Large intestine (tissue), 12 donors: ENCODE measurements at places on chromosomes 7 and 10. TPM values are rescaled to one million over a fixed set of nuclear protein-coding genes. Genes with fewer than 3 reads are reported as not detected.

Gene CCDC7
- polyA plus RNA-seq, result 2.5 TPM

Gene LOXL4
- polyA plus RNA-seq, result 4.0 TPM

Gene SNX10
- polyA plus RNA-seq, result 12.6 TPM

Gene COL13A1
- polyA plus RNA-seq, result 9.6 TPM

Gene SND1
- polyA plus RNA-seq, result 144 TPM

Gene PDAP1
- 94.9 TPM for polyA plus RNA-seq

Gene WDFY4
- 3.5 TPM for polyA plus RNA-seq

Gene FFAR4
- polyA plus RNA-seq, result 0.51 TPM

Gene RADIL
- polyA plus RNA-seq, result 2.1 TPM

Gene TLL2
- polyA plus RNA-seq, result 0.99 TPM

Gene COL17A1
- polyA plus RNA-seq, result 8.8 TPM

Gene SLC35G1
- polyA plus RNA-seq, result 60.2 TPM

Gene GRK5
- 38.8 TPM for polyA plus RNA-seq

Gene LYZL2
- not detected for polyA plus RNA-seq

Gene CC2D2B
- 1.2 TPM for polyA plus RNA-seq

Gene EZH2
- 20.1 TPM for polyA plus RNA-seq

Gene CAMK2B
- 4.4 TPM for polyA plus RNA-seq

- no peak for DNase-seq
Measured at GRCh38 chr10:76454506-76455140, 1023.2 kb downstream of the LRMDA start.

GRCh38 chr7:155090684-155091083 is 20.6 kb downstream of the HTR5A start:
- DNase-seq, result no peak

GRCh38 chr10:80686734-80687475 is 149.2 kb downstream of the SH2D4B start:
- DNase-seq, result no peak

- no peak for DNase-seq
Measured at GRCh38 chr7:38292442-38292841, 19.0 kb upstream of the TARP start.

- DNase-seq, result no peak
Measured at GRCh38 chr7:142420554-142421362, 162.9 kb upstream of the PRSS58 start.

DNA sequence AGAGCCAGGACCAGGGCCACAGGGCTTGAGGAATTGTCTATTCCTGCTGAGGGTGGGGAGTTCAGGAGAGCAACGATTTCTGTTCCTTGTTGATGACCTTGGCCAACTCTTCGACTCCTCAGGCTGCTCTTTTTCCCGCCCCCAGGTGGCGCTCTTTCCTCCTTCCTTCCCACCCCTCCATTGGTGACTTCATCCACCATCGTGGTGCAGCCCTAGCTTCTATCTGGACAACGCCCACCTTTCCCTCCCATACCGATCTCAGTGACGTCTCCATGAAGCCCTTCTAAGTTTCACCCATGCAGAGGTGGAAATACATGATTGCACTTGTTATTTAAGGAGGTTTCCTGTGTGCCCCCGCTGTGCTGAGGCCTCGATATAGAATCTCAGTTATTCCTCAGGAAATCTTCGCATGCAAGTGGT is 22.1 kb upstream of the CARD11 start:
- DNase-seq, result no peak

- DNase-seq, result no peak
Measured at GRCh38 chr10:98267894-98268693, at the start of gene LOXL4. Gene LOXL4, minus strand, starts transcription at chr10:98268194. Its CDS starts 5,175 bp downstream, at chr10:98263019.

- no peak for DNase-seq
Measured at GRCh38 chr7:44306606-44307005, 18.8 kb downstream of the CAMK2B start.

DNA sequence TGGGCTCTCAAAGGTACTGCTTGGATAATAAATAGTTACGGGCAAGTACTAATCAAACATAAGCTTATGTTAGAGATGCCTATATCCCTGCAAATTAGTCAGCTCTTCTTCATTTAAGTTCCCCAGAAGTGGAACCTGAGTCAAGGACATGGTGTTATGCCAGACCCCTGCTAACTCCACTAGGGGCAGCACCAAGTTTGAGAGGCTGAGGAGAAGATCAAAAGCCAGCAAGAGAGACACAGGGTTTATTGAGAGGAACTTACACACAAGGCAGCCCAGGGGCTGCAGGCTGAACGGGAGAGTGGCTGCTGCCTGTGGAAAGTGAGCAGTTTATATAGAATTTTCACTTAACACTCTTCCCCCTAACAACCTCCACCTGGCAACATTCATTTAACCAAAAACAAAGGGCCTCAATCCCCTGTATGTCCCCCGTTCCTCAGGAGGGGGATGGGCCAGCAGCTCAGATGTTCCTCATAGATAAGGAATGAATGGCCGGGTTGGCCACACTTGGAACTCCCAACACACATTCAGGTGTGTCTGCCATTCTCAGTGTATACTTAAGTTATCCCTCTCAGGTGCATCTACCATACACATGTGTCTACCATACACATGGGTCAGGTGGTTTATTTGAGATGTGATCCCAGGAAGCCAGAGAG is 62.6 kb upstream of the GHITM start:
- no peak for DNase-seq

- no peak for DNase-seq
Measured at GRCh38 chr7:75639071-75639885, 99.5 kb downstream of the HIP1 start.

GRCh38 chr7:35878351-35878750 is 77.5 kb downstream of the SEPTIN7 start:
- DNase-seq, result no peak

GRCh38 chr10:110445871-110446270 is 51.8 kb upstream of the DUSP5 start:
- DNase-seq, result no peak

DNA sequence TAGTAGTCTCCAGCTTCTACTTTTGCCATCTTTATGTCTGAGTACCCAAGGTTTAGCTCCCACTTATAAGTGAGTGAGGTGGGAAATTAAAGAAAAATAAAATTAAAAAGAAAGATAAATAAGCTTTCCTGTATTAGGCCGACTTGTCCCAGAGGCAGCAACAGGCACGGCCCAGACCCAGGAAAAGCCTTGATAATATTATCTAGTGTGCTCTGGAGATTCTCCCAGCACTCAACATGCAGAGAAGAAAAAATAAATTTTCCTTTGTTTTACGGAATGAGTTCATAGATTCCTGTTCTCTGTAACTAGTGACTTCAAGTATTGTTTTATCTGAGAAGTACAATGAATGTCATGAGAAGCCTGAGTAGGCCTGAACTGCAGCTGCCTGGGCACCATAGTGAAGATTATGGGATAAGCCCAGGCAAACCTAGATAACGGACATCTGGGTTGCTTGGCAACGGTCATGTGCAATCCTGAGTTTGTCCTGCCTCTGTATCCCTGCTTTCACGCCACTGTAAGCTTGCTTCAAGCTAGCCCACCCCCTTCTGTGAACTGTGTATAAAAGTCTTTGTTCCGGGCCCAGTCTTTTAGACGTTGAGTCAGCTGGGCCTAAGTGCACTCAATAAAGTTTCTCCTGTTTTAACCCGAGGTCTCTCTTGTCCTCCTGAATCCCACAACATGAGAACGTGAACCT is 6.4 kb downstream of the ATE1 start:
- no peak for DNase-seq

GRCh38 chr7:28890137-28890536 is 68.0 kb downstream of the TRIL start:
- DNase-seq, result no peak

DNA sequence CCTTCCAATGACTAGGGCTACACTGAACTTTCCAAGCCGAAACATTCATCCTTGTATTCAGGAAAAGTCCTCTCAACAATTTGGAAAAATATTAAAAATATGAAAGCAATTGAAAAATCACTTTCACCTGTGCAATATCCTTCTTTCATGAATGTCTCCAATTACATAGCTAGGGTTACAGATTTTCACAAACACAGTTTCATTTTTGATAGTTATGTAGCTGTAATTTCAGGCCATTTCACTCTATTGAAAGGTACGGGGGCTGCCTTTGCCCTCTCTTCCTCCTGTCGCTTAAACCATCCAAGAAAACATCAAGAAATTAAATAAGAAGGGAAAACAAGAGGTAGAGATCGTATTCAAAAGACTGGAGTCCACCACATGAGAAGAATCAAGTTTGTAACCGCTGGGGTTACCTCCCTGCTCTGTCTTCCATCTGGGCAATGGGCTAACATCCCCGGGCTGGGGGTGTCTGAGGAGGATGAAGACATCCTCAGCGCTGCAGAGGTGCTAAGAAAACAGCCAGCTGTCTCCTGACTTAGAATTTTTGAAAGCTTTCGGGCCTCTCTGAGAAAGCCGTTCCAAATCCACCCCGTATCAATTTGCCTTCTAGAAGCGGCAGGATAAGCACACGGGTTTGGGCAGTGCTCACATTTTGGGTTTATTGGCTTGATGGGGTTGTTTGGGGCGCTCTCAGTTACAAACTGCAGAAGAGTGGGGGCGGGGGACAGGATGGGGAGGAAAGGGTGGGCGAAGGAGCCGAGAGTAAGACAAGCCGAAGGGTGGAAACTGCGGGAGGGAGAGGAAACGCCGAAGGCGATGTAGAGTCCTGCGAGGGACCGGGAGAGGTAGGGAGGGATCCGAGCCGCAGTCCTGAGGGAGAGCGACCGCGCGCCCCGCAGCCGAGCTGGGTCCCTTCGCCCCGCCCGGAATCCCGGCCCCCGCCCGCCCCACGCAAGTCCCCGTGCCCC is 24.3 kb upstream of the VAX1 start:
- DNase-seq, result no peak

- no peak for DNase-seq
Measured at GRCh38 chr7:28137463-28137862, 43.1 kb downstream of the JAZF1 start.

GRCh38 chr7:132463922-132464321 is 112.3 kb downstream of the PLXNA4 start:
- DNase-seq, result no peak

DNA sequence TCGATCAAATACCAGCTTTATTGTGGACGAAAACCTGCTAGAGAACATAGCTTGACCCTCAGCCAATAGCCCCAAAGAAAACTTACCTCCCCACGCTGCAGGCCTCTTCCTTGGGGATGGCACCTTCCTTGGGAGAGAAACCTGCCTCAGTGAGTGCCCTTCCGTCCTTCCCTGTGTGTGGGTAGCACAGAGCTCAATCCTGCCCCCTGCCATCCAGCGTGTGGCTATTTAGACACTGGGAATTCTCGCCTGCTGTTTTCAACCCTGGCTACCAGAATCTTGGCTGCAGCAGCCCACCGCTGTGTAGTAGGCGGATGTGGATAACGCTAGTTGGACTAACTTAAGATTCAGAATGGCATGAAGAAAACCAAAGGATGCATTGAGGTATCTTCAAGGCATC is 238.2 kb downstream of the TEX36 start:
- no peak for DNase-seq

DNA sequence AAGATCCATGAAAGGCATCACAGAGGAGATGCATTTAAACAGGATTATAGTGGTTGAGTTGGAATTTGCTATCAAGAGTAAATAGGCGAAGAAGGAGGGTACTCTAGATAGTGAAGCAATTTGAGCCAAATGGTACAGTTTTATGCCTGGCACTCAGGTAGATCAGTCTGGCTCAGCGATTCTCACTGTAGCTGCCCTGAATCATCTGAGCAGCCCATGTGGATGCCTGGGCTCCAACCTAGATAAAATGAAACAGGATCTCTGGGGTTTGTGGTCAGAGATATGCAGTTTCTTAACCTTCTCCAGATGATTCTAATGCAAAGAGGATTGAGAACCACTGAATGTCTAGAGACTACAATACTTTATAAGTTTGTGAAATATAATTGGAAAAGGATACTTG is 282.0 kb upstream of the FZD1 start:
- DNase-seq, result no peak

DNA sequence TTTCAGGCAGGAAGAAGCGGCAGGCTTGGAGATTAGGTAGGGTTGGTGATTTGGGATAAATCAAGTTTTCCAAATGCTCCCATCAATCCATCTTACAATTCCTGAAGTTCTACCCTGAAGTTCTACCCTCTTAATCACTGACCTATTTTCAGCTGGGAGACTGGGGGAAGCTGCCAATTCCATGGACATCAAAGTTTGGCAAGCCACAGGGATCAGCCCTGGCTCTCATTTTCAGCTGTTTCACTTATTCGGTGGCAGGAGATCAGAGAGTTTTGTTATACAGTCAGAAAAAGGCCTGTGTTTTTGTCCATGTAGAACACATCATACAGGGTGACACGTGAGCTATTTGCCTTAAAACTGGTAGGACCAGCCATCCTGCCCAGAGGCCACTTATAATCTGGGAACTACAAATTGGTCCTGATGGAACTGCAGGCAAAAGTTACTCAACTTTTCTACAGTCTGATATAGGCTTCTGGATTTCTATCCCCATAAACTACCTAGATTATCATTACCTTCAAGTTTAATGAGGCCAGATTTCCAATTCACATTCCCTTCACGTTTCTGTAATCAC is 112.9 kb upstream of the ZNF746 start:
- DNase-seq, result no peak

GRCh38 chr7:101155303-101155702 is 1.0 kb downstream of the AP1S1 start:
- no peak for DNase-seq

DNA sequence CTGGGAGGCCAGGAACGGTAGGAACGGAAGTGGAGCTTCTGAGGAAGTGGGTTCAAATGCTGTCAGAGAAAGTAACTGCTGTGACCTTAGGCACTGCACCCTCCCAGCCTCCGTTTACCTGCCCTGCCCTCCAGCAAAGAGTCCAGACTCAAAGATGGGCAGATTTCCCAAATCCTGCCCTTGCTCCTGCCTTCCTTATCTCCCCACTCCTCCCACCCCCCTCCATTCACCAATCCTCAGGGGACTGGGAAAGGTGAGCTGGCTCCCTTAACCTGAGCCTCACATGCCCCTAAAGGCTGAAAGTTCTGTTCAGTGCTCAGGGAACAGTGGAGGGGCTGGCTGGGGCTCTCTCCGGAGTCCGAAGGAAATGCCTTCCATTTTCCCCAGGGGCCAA is 161.6 kb downstream of the SH3PXD2A start:
- DNase-seq, result no peak

- no peak for DNase-seq
Measured at GRCh38 chr7:28750981-28751380, 207.1 kb downstream of the TRIL start.

DNA sequence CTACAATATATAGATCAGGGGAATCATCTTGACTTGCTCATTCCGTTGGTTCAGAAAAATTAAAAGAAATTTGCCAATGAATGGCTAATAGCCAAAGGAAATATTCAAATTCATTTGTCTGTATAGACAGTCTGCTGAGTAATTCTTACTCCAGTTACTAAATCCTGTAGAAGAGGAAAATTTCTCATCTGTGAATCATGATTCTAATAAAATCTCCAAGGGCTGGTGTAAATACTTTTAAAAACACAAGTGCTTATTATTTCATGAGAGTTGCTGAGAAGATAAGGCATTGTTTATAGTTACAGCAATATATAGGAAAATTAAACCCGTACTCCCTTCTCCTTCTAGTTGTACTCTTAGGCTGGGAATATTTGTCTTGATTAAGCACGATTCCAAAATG is 53.0 kb downstream of the WNT2 start:
- DNase-seq, result no peak

DNA sequence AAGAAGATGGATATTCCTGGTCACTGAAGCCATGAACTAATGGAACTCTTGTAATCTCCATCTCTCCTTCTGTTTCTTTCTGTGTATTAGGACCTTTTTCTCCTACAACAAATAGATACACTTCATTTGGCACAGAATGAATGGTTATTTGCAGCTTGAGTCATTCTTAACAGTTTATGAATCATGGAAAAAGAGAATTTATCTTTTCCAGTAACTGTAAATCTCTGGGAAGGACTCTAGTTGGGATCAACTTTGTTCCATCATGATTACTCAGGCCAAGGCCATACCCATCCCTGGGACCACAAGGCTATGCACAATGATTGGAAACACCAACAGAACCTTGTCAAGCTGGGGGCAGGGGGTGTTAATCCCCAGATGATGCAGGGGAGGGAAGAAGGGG is 36.1 kb upstream of the MDFIC start:
- DNase-seq, result no peak
